ENCODE measurements at places on chromosomes 4 and X.

GRCh38 chrX:41621222-41621723 is 67.5 kb upstream of the GPR34 start:
- H3K4me1 ChIP-seq: no peaks in the 10 kb centered on the region
- no peak for DNase-seq

- H3K36me3 ChIP-seq: no peaks in the 10 kb centered on the region
- H3K27me3 ChIP-seq: no peaks in the 10 kb centered on the region
- H3K4me3 ChIP-seq: no peak overlapping the region
- no peak for DNase-seq
- H3K27ac ChIP-seq: no peak overlapping the region
These were observed 98.8 kb upstream of the CASK start for GRCh38 chrX:42022158-42022557.

- peaks cover 5% of the 10 kb centered on the region for H3K36me3 ChIP-seq
- H3K27ac ChIP-seq: peak overlapping the region; percentile 52
- no peak for DNase-seq
- no peaks in the 10 kb centered on the region for H3K27me3 ChIP-seq
These were observed 18.8 kb downstream of the PPP2R3B start for GRCh38 chrX:367866-368265.

DNA sequence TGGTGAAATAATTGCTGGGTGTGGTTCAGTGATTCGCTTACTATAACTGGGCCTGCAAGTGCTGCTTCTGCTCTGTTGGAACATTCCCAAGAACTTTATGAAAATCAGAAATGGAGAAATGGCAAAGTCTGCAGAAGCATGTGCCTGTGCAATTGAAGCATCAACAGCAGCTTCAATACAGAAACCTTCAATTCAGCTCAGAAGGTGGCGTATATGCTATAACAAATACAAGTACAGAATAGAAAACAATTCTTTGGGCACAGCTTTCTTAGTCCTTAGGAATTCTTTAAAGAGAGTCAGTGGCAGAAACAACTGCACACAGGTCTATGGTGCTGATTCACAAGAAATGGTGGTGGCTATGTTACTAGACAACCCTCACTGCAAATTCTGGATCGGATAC is 18.0 kb upstream of the PDHA2 start:
- no peaks in the 10 kb centered on the region for H3K36me3 ChIP-seq
- H3K4me3 ChIP-seq: no peak overlapping the region
- DNase-seq: no peak
- H3K27ac ChIP-seq: no peak overlapping the region

DNA sequence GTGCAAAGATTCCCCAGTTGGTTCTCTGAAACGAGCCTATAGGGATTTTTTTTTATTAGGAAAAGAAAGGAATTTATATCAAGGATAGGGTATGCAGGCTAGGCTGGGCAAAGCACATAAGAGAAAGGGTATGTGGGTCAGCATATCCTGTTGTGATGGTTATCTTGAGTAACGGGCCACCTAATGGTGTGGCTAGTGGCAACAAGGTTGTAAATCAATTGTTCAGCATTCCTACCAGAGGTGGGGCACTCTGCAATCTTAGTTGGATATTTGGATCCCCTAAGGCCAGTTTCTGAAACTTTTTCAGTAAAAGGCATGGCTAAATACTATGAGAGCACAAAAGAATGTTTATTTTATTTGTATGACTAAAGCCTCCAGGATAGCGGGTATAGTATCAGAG is 42.7 kb downstream of the DCAF12L1 start:
- H3K4me3 ChIP-seq: no peak overlapping the region
- no peak overlapping the region for H3K27ac ChIP-seq
- H3K4me1 ChIP-seq: no peaks in the 10 kb centered on the region
- no peak for DNase-seq

DNA sequence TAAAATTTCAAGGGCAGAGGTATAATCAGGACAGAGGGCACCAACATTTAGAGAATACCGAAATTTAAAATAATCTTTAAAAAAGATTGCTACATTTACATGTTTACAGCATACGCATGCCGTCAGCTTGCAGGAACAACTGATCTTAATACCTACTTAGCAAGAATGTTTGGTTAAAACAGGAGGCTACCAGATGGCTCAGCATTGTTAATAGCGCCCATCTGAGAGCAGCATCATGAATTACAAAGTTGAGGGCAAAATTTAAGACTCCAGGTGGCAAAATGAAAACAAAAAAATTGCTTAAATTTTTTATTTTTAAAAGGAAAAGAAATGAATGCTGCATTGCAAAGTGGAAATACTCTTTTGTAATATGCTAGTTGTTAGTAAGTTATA is 241.3 kb downstream of the C4orf33 start:
- DNase-seq: no peak
- no peak overlapping the region for H3K27ac ChIP-seq
- H3K27me3 ChIP-seq: no peaks in the 10 kb centered on the region
- H3K36me3 ChIP-seq: no peaks in the 10 kb centered on the region

- no peaks in the 10 kb centered on the region for H3K27me3 ChIP-seq
- H3K36me3 ChIP-seq: peaks cover 70% of the 10 kb centered on the region
- no peaks in the 10 kb centered on the region for H3K4me1 ChIP-seq
- DNase-seq: no peak
- no peak overlapping the region for H3K4me3 ChIP-seq
These were observed 72.4 kb upstream of the TLR2 start for GRCh38 chr4:153611679-153612078.

- no peaks in the 10 kb centered on the region for H3K27me3 ChIP-seq
- no peak overlapping the region for H3K27ac ChIP-seq
- peak; percentile 53 for DNase-seq
- H3K4me1 ChIP-seq: peaks cover 42% of the 10 kb centered on the region
These were observed 105.7 kb downstream of the PSAPL1 start for GRCh38 chr4:7328913-7329638.

DNA sequence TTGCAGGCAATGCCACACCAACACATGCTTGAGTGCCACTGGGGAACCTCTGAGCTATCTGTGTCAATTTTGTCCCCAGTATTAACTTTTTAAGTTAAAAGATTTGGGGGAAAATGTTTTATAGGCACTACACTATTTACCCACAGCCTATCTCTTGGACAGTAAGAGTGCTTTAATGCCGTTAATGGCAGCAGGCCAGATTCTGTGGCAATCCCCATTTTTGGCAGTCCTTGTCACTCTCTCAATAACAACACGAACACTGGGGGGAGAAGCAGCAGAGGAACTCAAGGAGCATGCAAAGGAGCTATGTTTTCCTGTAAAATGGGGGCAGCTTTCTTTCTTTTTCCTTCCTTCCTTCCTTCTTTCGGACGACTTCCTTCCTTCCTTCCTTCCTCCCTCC is 168.6 kb downstream of the NSUN7 start:
- H3K27me3 ChIP-seq: no peaks in the 10 kb centered on the region
- DNase-seq: no peak
- no peak overlapping the region for H3K27ac ChIP-seq
- H3K4me3 ChIP-seq: no peak overlapping the region
- no peaks in the 10 kb centered on the region for H3K4me1 ChIP-seq

- no peak overlapping the region for H3K27ac ChIP-seq
- H3K36me3 ChIP-seq: no peaks in the 10 kb centered on the region
- no peak overlapping the region for H3K4me3 ChIP-seq
- DNase-seq: no peak
- H3K27me3 ChIP-seq: no peaks in the 10 kb centered on the region
- H3K4me1 ChIP-seq: no peaks in the 10 kb centered on the region
These were observed 49.3 kb upstream of the MED14 start for GRCh38 chrX:40784516-40785151.

DNA sequence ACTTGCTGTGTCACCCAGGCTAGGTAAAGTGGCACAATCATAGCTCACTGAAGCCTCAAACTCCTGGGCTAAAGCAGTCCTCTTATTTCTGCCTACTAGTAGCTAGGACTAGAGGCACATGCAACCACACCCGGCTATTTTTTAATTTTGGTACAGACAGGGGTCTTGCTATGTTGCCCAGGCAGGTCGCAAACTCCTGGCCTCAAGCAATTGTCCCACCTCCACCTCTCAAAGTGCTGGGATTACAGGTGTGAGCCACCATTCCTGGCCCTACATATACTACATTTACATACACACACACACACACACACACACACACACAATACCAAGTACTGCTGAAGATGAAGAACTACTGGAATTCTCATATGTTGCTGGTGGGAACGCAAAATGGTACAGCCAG is 26.9 kb downstream of the SMIM31 start:
- H3K4me3 ChIP-seq: no peak overlapping the region
- H3K27me3 ChIP-seq: no peaks in the 10 kb centered on the region
- H3K36me3 ChIP-seq: no peaks in the 10 kb centered on the region
- no peak for DNase-seq
- H3K27ac ChIP-seq: no peak overlapping the region

- H3K27ac ChIP-seq: peak overlapping the region; percentile 8
- peak; percentile 58 for DNase-seq
- H3K27me3 ChIP-seq: no peaks in the 10 kb centered on the region
- H3K4me1 ChIP-seq: peaks cover 3% of the 10 kb centered on the region
- no peak overlapping the region for H3K4me3 ChIP-seq
- H3K36me3 ChIP-seq: no peaks in the 10 kb centered on the region
These were observed 452.3 kb upstream of the GALNT7 start for GRCh38 chr4:172716291-172716690.

DNA sequence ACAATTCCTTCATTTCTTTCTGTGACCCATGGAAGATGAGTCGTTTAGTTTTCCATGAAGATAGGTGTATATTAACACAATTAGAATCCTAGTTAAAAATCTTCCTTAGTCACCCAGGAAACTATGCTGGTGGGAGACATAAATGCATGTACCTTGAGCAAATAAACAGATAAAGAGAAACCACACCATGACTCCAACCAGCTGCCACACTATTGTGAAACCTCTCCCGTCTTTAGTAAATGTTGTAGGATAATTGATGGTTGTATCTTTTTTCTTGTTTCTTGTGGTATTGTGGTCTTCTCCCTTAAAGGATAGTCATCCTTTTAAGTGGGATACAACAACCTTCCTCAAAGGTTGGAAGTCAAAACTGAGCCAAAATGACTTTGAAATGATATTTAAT is 103.8 kb upstream of the LEF1 start:
- no peak for DNase-seq
- no peaks in the 10 kb centered on the region for H3K36me3 ChIP-seq
- no peak overlapping the region for H3K27ac ChIP-seq
- H3K4me3 ChIP-seq: no peak overlapping the region
- peaks cover 4% of the 10 kb centered on the region for H3K4me1 ChIP-seq

DNA sequence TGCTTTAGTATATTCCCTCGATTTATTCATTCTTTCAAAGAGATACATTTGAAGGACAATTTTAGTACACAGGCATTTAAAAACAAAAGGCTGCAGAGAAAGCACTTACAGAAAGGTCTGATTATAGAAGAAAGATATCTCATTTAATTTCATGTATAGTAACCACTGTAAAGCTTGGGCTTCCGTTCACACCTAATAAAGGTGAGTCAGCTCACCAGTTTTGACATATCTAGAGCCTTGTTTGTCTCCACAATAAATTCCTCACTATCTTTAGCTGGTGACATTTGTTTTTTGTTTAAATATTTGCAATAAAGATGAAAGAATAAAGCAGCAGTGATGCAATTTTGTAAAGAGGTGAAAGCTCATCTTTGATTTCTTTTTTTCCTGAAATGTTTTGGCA is 1.1 kb upstream of the EPHA5 start:
- H3K36me3 ChIP-seq: no peaks in the 10 kb centered on the region
- no peaks in the 10 kb centered on the region for H3K27me3 ChIP-seq
- H3K4me1 ChIP-seq: no peaks in the 10 kb centered on the region

Data from SJCRH30 (cell line).